Endothelial cell of umbilical vein (primary cell): ENCODE measurements at places on chromosomes 7 and 10. TPM values are rescaled to one million over a fixed set of nuclear protein-coding genes. Genes with fewer than 3 reads are reported as not detected.

Gene CUL1
- total RNA-seq = 47.2 and 50.2 TPM in 2 replicates

Gene PON3
- total RNA-seq = 2.0 and 3.4 TPM in 2 replicates

Gene GIMAP1
- 11.8 and 11.9 TPM in 2 replicates for total RNA-seq

Gene COPG2
- 9.4 and 19.0 TPM in 2 replicates for total RNA-seq

DNA sequence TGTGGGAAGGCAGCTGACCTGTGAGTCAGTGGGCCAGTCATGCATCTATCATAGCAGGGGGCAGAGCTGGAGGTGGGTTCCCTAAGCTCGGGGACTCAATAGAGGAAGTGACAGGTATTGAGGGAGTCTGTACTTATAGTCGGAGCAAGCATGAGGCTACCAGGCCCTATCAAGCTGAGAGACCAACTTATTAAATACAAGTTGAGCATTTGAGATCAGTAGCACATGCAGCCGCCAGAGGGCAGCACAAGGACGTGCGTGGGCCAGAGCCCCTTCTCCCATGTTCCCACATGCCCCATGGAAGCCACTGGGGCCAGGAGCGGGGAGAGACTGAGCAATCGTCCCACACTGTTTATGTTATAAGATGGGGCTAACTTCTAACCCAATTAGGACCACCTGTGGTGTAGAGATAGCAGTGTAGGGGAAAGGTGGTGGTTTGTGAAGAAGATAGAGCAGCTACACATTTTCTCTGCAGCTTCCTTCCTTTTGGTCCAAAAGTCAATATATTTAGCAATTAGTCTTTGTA is 13.0 kb upstream of the STK31 start:
- peak; percentile 47 for DNase-seq
- H3K36me3 ChIP-seq = peaks cover 3% of the 10 kb centered on the region
- H3K4me1 ChIP-seq = no peaks in the 10 kb centered on the region
- H3K4me3 ChIP-seq = no peak overlapping the region
- H3K27me3 ChIP-seq = no peaks in the 10 kb centered on the region

DNA sequence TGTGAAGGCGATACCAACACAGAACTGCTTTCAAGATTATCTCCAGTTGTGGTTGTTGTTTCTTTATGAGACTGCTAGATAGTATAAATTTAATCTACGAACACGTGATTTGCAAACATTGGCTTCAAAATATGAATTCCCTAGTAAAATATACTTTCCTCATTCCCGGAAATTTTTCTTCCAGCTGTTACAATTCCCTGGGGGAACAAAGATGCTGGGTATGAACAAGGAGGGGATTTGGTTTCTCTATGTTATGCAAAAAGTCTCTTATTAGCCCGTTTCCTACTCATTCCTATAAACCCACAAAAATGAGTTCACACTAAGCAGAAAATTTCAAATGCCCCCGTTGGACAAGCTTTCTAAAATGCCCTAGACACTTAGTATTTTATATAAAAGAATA is 928.3 kb downstream of the CNTNAP2 start:
- no peaks in the 10 kb centered on the region for H3K27me3 ChIP-seq
- H3K27ac ChIP-seq = no peak overlapping the region
- H3K4me1 ChIP-seq = no peaks in the 10 kb centered on the region
- DNase-seq = no peak
- no peak overlapping the region for H3K4me3 ChIP-seq

GRCh38 chr7:20403331-20403730 is 72.6 kb downstream of the ITGB8 start:
- H3K27me3 ChIP-seq = no peaks in the 10 kb centered on the region
- H3K4me1 ChIP-seq = peaks cover 21% of the 10 kb centered on the region
- H3K36me3 ChIP-seq = no peaks in the 10 kb centered on the region
- no peak overlapping the region for H3K27ac ChIP-seq
- H3K4me3 ChIP-seq = no peak overlapping the region

GRCh38 chr7:51459809-51460208 is 143.2 kb upstream of the COBL start:
- H3K4me1 ChIP-seq = no peaks in the 10 kb centered on the region
- no peak overlapping the region for H3K4me3 ChIP-seq
- H3K27ac ChIP-seq = no peak overlapping the region
- DNase-seq = no peak
- no peaks in the 10 kb centered on the region for H3K36me3 ChIP-seq

DNA sequence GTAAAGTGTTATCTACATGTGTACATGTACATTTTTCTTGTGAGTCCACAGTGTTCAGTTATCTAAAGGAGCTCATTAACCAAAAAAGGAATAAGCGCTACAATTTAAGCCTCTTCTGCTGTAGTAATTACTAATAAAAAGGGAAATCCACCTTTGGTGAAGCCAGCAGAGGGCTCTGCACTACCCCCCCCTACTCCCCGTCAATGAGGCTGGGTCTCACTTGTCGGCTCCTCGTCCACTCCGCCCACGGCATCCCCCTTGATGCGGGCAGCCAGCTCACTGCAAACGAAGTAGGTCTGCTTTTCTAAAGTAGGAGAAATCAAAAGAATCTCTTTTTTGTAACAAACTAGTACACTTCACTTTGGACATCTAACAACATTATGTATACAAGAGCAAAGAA is 4.7 kb upstream of the WASHC2A start:
- H3K27ac ChIP-seq = no peak overlapping the region
- no peaks in the 10 kb centered on the region for H3K36me3 ChIP-seq
- no peak for DNase-seq
- H3K4me1 ChIP-seq = no peaks in the 10 kb centered on the region
- no peak overlapping the region for H3K4me3 ChIP-seq
